ENCODE measurements at places on chromosomes 4 and X. TPM values are rescaled to one million over a fixed set of nuclear protein-coding genes. Genes with fewer than 3 reads are reported as not detected.

RHOXF2 gene
- not detected for total RNA-seq

GAGE12E gene
- total RNA-seq, result not detected

RNF175 gene
- total RNA-seq, result 0.30 TPM

MAGEA10 gene
- not detected for total RNA-seq

TCEAL5 gene
- not detected for total RNA-seq

NR3C2 gene
- total RNA-seq, result 23.6 TPM

TMEM271 gene
- total RNA-seq, result not detected

STATH gene
- not detected for total RNA-seq

MAGEB2 gene
- not detected for total RNA-seq

IGSF1 gene
- 2.6 TPM for total RNA-seq

S100G gene
- total RNA-seq, result not detected

PASD1 gene
- not detected for total RNA-seq

CT45A1 gene
- total RNA-seq, result not detected

VCX2 gene
- not detected for total RNA-seq

TGIF2LX gene
- not detected for total RNA-seq

NLGN4X gene
- total RNA-seq, result 3.3 TPM

CDKL2 gene
- 0.11 TPM for total RNA-seq

GABRA4 gene
- 3.8 TPM for total RNA-seq

PRSS12 gene
- total RNA-seq, result not detected

LYAR gene
- total RNA-seq, result 11.3 TPM

PLXNB3 gene
- total RNA-seq, result 2.3 TPM

All from Right ventricle myocardium inferior (tissue), 1 donor.